ENCODE measurements at places on chromosomes 2 and 18.
A peak's percentile ranks its signal among the peaks of the same experiment; 100 is the strongest.

GRCh38 chr2:186588940-186589611 is 780 bp upstream of the ITGAV start:
- peak; percentile 0 for DNase-seq

GRCh38 chr2:24986372-24986771 is 14.6 kb upstream of the DNAJC27 start:
- DNase-seq, result no peak

DNA sequence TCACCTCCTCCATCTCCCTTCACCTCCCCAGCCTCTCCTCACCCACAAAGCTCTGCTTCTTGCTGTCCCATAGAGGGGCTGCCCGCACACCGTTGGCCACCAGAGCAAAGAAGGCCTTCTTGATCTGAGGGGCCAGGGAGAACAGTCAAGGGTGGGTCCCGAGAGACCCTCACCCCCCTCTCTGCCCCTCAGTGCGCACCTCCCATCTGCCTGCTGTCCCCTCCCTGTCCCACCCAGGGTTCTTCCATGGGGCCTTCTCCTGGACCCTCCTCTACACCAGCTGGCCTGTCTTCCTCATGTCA is 3.2 kb downstream of the PRKAG3 start:
- no peak for DNase-seq

DNA sequence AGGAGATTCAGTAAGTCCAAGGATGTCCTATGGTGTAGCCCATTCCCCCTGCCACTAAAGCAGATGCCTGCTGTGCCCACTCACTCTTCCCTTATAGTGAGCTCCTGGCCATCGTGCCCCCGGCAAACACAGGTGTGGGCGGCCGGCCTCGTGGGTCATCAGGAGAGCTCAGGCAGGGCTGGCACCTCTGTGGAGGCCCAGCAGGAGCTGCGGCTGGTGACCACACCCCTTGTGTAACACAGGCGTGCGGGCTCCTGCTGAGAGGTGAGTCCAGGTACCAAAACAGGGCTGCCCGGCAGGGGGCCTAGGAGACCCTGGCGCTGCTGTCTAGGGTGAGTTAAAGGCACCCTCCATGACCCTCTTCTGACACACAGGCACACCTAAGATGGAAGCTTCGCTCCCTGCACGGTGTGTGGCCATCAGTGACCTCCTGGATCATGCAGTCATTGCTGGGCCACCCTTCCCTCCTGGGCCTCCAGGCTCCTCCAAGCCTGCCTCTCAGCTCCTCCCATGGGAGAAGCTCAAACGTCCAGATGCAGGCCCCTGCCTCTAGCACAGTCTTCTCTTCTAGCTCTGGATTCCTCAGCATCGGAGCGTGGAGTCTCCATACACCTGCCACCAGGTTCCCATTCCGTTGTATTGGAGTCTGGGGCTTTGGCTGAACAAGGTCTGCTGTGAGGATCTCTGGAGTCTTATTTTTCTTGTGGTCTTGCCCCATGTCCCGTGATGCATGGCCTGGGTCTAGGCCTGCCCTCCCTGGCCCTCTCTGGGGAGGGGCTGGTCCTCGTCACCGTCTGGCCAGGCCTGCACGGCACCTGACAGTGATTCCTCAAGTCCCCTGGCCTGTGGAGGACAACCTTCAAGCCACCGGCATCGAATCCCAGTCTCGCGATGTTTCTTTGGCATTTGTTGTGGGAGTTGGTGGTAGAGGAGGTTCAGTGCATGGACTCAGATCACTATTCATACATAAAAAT is 246.9 kb downstream of the ACKR3 start:
- DNase-seq, result no peak

DNA sequence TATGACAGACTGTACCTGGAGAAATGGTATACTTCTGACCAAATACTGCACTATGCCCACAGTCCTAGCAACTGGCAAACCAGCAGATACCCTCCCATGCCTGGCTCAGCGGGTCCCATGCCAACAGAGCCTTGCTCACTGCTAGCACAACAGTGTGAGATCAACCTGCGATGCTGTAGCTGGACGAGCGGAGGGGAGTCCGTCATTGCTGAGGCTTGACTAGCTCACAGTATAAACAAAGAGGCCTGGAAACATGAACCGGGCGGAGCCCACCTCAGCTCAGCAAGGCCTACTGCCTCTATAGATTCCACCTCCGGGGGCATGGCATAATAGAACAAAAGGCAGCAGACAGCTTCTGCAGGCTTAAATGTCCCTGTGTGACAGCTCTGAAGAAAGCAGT is 93.2 kb upstream of the CAB39 start:
- no peak for DNase-seq
